Activated CD4-positive, alpha-beta T cell treated with anti-CD3 and anti-CD28 coated beads for 48 hours (primary cell): ENCODE measurements at places on chromosomes 3 and 15.
A peak's percentile ranks its signal among the peaks of the same experiment; 100 is the strongest.

- DNase-seq: no peak
Observed at GRCh38 chr3:53795789-53796560, 50.2 kb downstream of the CHDH start.

- DNase-seq: no peak
Observed at GRCh38 chr15:63054281-63054683, 11.7 kb downstream of the TPM1 start.

DNA sequence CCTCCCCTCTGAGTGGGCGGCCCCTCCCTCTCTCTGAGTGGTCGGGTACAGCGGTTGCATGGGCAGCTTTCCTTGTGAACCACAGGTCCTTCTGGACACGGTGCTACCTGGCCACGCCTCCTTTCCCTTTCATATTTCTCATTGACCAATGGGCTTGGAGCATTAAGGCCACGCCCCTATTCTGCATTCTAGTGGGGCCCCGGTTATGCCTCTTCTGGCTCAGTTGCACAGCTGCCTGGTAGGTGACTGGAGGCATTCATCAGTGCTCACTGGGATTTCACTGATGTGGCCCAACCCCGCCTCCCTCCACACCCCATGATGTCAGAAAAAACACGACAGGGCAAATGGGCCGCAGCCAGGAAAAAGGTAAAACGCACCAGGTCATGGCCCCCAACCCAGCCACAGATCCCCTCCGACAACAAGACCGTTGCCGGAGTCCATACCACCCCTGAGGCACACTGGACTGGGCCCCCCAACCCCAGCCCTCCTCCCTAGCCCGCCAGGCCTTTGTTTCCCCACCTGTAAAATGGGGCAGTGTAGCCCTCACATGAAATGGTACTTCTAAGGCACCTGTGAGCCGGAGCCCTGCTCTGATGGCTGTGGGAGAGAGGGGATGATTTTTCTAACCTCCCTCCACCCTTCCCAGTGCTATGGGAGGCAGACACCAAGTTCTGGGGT lies 26.3 kb downstream of the NGRN start:
- peak; percentile 59 for DNase-seq

DNA sequence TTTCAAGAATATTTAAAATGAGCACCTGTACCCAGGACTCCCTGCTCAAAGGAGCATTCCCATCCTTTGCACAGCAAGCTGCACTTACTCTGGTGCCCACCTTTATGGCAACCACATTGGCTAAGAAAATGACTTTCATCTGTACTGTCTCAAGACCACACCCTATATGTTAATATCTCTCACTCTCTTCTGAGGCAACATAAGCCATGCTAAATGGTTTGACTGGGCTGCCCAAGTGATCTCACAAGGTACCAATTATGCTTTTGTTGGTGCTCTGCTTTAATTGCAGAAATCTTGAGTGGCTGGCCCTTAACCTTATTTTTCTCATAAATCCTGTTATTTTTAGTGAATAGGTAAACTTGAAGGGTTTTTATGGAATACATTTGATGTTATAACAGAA lies 17.7 kb downstream of the RYK start:
- DNase-seq: no peak

DNA sequence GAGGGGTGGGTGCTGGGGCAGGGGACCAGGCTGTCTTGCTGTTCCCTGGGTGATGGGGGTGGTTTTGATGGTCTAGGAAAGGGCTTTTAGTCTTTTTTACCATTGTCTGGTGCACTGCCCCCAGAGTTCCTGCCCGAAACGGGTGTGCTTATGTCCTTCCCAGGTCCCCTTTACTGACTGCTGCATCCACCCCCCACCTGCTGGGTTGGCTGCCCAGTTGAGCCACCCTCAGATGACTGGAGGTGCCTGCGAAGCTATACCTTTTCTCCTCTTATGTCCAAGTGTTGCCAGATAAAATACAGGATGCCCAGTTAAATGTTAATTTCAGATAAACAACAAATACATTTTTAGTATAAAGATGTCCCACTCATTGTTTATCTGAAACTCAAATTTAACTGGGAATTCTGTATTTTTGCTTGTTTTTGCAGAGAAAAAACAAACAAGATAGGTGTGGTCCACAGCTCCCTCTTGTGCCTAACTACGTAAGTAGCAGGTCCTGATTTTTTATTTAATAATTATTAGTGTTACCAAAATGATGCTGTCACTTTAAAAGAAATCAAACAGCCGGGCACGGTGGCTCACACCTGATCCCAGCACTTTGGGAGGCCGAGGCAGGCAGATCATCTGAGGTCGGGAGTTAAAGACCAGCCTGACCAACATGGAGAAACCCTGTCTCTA lies 6.1 kb upstream of the RPP14 start:
- DNase-seq: no peak

- DNase-seq: no peak
Observed at GRCh38 chr15:44595656-44596510, 58.9 kb downstream of the EIF3J start.

- DNase-seq: no peak
Observed at GRCh38 chr15:67025719-67026609, 39.4 kb upstream of the SMAD3 start.

- no peak for DNase-seq
Observed at GRCh38 chr3:173778251-173778650, 380.7 kb downstream of the NLGN1 start.

- DNase-seq: no peak
Observed at GRCh38 chr3:52835766-52836470, 1.1 kb upstream of the MUSTN1 start.

DNA sequence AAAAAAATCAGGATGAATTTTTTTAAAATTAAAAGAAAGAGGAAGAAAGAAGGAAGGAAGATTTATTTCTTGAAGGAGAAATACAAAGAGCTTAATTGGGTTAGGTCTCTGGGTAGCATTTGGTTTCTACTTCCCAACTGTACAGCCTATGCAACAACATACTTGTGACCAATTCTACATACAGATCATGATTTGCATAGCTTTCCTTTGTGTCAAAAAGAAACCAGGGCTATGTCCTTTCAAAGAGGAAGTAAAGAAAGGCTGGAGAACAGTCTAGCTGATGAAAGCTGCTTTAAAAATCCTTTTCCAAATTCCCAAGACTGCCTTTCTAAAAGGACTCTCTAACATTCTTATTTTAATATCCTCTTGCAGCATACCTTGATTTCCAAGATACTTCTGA lies 6.1 kb upstream of the HGD start:
- no peak for DNase-seq

- peak; percentile 32 for DNase-seq
Observed at GRCh38 chr3:171813897-171814460, 3.7 kb upstream of the PLD1 start.

DNA sequence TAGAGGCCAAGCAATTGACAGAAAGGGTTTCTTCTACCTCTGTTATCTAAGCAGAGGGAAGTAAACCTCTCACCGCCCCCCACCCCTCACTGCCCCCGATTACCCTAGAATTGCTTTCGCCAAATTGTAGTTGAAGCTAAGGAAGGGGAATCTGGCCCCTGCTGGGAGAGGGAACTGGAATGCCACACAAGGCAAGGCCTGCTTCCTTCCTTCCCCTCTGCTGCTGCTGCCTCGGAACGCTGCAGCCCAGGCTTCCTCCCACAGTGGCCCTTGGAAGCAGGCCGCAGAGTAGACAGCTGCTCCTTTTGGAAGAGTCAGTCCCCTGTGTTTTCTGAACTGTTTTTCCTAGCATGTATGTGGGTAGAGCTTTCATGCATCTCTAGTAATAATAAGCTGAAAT lies 21.6 kb downstream of the RLBP1 start:
- DNase-seq: no peak
